ENCODE measurements at places on chromosomes 11 and 22.

DNA sequence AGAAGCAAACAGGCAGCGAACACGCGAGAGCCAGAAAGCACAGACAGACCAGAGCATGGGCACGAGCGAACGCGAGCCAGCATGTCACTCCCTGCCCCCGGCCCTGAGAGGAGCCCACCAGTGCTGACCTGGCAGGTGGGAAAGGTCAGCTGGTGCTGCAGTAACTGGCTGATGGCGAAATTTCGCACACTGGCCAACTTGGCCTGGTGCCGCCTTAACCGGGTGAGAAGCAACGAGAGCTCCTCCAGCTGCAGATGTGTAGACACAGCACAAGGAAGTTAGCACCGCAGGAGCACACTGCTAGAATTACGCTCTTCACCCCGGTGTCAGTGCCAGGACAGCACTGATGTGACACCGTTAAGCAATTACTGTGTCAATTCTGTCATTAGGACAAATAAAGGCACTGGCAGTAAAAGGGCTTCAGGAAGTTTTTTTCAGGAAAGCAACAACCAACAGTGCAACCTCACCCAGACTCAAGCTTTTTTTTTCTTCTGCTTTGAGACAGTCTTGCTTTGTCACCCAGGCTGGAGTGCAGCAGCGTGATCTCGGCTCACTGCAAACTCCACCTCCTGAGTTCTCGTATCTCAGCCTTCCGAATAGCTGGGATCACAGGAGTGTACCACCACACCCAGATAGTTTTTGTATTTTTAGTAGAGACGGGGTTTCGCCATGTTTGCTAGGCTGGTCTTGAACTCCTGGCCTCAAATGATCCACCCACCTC is 76.8 kb downstream of the C11orf58 start:
- no peak for DNase-seq

DNA sequence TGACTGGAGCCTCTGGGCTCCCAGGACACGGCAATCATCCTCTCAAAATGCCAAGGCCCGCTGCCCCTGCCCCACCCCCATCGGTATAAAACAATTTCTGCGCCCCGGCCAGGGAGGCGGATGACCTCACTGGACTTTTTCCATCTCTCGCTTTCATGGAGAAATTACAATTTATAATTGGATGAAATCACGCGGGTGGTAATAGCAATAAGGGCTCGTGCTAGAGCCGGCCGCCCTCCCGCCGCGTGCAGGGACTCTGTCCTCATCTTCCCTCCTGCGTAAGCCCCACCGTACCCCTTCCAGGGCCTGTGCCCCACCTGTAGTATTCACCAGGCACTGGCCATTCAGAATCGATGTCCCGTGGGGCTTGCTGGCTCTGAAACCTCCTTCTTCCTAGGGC is 64.5 kb downstream of the MACROD1 start:
- no peak for DNase-seq

GRCh38 chr11:12746593-12747097 is 72.4 kb downstream of the TEAD1 start:
- no peak for DNase-seq

- DNase-seq: no peak
These were observed 98.0 kb upstream of the TBCEL start for GRCh38 chr11:120925944-120926343.

DNA sequence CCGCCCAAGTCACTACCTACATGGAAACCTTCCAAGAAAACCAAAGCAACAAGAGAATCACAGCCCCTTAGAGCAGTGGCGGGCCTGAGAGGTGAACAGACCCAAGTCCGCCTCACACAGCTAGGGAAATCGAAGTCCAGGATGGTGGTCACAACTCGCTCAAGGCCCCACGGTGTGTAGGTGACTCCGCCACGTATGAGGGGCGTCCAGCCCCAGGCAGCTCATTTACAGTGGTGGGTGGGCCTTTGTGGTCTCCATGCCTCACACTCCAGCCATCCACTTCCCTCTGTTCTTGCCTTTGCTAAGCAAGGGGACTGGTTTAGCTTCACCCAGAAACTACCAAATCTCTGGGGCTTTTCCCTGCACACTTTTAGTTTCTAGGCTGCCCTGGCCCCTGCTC is 9.7 kb upstream of the TCF20 start:
- DNase-seq: no peak

GRCh38 chr11:28566339-28567089 is 458.3 kb downstream of the METTL15 start:
- DNase-seq: no peak

DNA sequence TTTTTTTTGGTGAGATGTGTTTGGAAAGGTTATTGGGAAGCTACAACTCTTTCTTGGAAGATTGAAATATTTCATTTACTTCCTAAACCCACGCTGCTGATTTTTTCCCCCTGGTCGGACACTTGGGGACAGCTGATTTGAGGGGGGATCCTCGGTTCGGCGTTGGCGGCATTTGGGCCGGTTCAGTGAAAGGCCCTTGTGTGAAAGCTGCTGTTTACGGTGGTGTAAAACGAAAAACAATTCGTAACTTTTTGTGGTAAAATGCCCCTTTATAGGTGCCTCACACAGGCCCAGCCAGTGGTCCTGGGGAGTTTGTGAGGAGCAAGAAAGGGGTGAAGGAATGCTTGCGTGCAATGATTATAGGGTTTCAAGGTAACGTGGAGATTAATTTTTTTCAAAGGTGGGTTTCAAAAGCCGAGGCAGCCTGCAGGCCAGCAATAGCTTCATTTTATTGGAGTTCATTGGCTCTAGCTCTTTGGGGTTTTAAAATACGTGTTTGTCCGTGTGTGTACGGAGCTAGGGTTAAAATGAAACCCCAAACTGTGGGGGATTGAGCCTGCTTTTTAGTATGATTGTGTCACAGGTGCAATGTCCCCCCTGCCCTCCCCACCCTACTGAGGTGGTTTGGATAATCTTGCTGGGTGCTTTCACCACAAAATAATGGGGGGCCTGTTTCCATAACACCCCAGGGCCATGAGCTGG is 77.2 kb upstream of the PPARA start:
- no peak for DNase-seq

- DNase-seq: no peak
These were observed 50.0 kb upstream of the NFRKB start for GRCh38 chr11:129945373-129945772.

- DNase-seq: no peak
These were observed 493.5 kb downstream of the DLG2 start for GRCh38 chr11:85133636-85134035.

DNA sequence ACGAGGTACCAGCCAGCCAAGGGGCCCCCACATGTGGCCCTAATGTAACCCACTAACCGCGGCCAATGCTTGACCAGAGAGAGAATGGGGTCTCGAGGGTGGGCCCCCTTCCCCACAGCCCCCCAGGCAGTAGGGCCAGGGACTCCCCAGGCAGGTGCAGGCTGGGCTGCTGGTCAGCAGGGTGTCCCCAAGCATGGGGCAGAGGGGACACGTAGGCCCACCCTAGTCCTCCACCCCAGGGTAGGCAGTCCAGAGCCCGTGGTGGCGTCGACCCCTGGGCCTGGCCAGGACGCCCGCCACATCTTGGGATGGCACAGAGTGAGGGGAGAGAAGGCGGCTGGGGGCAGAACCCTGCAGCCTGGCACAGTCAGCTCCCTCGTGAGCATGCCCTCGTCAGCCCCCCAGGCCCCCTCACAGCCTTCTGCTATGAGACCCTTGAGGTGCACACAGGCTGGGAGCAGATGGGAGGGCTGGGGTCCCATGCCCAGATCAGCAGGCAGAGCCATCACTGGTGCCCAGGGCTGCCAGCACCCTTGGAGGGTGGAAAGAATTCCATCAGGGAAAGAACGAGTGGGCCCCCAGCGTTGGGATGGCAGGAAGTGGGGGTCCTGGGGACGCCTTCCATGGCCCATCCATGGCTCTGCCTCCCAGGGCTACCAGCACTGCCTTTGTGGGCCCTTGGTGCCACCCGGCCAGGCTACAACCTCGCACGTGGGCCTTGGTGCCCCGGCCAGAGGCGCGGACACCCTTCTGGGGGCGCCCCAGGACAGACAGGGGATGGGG is 6.1 kb downstream of the TNNT3 start:
- no peak for DNase-seq

DNA sequence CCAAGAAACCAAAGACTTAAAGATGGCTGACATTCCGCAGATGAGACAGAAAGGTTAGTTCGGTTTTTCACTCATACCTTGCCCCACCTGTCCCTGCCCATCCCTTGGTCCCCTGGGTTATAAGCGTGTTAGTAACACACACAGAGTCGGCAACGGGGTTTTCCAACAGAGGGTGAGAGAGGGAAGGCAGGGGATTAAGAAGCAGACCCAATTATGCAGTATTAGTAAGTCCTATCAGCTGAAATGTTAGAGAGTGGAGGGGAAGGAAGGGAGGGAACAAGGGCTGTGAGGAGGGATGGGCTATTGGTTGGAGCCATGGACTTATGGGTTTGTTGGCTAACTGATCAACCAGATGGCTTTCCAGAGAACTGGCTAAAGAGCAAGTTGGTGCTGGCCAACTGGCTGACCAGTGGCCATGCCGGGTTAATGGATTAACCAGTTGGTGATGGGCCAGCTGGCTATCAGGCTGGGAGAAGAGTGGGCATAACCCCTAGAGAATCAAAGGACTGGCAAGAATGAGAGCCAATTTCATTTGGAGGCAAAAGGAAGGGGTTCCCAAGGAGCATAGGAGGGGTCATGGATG is 45.5 kb downstream of the NRXN2 start:
- no peak for DNase-seq

DNA sequence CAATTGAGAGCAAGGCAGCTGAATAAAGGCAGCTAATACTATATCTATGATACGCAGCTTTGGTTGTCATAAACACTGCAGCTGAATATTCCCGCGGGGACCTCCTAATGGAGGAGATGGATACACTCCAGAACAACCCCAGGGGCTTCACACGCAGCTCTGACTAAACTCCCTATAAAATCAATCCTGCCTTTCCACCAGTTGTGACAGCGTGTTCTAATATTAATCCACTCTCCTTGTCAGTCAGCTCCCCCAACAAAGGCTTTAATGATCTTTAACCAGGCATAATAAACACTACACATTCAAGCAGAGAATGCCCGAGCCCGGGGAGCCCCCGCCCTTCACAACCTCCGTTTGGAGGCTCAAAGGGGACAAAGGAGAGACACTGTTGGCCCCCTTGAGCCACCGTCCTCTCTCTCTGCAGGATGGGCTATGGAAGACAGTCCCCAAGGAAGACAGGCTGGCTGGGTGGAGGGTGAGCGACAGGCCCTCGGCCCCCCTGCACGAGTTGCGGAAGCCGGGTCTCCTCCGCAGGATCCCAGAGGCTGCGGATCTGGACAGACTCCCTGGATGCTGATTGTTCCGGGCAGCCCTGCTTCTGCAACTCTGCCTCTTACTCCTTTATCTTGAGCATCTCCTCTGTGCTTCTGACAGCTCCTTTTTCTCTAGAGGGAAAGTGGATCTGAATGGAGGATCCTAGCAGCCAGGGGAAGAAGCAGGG is 565.2 kb downstream of the BUD13 start:
- no peak for DNase-seq

- DNase-seq: no peak
These were observed 70.0 kb downstream of the RBX1 start for GRCh38 chr22:41021061-41021612.

DNA sequence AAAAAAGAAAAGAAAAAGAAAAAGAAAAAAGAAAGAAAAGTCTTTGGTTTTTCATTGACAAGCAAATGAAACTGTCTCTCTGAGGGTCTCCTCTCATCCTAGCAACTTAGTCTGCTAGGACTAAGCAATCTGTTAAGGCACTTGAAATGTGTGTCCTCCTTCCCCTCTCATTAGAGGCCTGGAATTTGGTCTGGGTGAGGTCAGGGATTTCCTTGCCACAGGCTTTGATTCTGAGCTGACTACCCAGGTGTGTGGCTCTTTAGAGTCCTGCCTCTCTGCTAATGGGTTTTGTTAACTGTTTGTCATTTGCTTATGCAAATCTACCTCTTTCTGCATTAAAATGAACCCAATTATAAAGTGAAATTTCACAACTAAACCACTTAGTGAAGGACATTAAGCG is 18.3 kb upstream of the PKNOX2 start:
- DNase-seq: no peak

GRCh38 chr11:45995342-45995734 is 72.9 kb downstream of the LARGE2 start:
- DNase-seq: no peak

GRCh38 chr11:45048870-45049691 is 97.4 kb upstream of the PRDM11 start:
- DNase-seq: no peak

- no peak for DNase-seq
These were observed 49.7 kb downstream of the ANO1 start for GRCh38 chr11:70127653-70128434.

GRCh38 chr11:20311444-20311843 is 52.1 kb upstream of the HTATIP2 start:
- no peak for DNase-seq

Data from activated naive CD4-positive, alpha-beta T cell treated with anti-CD3 and anti-CD28 coated beads, Interleukin-2, amount 50 U/mL, for 16 hours (primary cell).